Foreskin melanocyte (primary cell): ENCODE measurements at places on chromosomes 4 and X.

DNA sequence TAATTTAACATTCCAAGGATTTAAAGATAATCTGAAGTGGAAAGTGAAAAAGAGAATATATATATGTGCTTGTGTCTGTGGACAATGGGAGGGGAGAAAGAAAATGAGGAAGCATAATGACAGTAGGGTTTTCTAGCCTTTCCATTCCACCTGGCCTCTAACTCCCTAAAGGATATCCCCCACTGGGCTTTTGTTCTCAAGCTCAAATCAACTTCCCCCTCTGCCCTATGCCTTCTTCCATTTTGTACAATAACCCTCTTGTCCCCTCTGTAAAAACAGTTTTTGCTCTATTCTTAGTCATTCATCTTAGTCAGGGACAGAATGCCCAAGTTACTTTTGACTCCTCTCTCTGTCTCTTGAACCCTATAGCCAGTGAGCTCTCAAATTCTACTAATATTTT, 23.6 kb downstream of the ANTXR2 start:
- no peak for DNase-seq

- DNase-seq = no peak
Observed at GRCh38 chr4:57504139-57504538, 394.0 kb upstream of the IGFBP7 start.

DNA sequence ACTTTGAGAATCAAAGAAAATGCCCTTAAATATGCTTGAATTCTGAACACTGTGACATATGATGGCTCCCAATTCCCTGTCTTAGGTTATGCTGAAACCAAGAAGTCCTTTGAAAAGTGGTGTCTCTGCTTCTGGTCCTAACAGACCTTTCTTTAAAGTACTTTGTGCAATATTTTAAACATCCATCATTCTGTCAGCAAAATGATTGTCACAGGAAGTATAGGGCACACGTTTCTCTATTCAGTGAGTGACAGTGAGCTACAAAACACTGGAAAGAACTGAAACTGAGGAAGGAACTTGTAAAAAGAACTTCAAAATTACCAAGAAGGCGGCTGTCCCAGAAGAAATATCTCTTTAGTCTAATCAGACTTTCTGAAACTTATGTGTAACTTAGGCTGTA, 12.2 kb upstream of the NUP54 start:
- no peak for DNase-seq

DNA sequence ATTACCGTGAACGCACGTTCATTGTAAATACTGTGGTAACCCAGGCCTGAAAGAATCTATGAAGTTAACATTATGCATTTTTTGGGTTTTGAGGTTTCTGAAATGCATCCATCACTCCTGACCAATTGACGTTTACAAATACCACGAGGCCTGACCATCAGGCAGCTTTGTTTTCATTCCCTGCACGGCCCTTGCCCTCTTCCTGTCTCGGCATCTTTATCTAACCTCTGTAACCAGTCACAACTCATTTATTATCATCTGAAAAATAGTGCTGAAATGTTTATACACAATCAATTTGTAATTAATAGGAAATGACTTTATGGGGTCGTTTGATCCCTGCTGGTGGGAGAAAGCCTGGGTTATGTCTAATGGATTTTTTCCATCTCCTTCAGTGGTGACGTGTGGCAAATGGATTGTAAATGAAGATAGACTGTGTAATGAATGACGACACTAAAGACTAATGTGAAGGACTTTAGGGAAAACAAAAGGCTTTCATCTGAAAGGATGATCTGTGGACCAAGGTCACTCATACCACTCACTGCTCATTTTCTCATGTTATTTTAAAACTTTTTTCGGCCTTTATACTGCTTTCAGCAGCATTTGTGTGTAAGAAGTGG, 102.7 kb upstream of the SORBS2 start:
- peak; percentile 55 for DNase-seq

DNA sequence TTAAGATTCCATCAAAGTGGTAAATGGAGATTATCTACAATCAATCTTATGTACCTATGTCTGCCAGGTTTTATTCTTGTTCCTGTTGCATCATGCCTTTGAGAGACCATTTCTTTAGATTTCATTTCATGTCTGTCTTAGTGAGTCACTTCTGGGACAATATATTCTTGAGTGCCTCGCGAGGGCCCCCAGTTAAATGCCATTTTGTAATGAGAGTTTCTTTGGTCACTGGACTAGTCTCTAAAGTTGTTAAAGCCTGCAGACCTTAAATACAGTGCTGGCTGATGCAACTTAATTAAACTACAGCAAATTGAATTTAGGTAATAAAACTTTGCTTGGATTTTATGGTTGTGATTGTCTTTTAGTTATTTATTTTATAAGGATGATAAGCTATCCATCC, 87.2 kb upstream of the PITX2 start:
- DNase-seq = no peak

DNA sequence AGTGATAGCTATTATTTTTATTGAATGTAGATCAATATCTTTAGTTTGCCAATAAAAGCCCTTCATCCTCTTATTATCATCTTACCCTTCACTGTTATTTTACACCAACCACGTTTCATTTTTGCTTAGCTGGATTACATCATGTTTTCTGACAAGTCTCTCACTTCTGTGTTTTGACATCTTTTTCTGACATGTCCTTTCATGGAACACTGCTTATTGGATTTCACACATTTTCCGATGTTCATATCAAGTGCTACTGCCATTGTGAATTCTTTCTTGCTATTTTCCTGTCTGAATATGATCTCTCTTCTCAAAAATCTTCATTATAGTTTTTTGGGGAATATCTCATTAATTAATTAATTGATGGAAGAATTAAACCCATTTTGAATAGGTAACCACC, 48.5 kb upstream of the AGA start:
- DNase-seq = no peak

DNA sequence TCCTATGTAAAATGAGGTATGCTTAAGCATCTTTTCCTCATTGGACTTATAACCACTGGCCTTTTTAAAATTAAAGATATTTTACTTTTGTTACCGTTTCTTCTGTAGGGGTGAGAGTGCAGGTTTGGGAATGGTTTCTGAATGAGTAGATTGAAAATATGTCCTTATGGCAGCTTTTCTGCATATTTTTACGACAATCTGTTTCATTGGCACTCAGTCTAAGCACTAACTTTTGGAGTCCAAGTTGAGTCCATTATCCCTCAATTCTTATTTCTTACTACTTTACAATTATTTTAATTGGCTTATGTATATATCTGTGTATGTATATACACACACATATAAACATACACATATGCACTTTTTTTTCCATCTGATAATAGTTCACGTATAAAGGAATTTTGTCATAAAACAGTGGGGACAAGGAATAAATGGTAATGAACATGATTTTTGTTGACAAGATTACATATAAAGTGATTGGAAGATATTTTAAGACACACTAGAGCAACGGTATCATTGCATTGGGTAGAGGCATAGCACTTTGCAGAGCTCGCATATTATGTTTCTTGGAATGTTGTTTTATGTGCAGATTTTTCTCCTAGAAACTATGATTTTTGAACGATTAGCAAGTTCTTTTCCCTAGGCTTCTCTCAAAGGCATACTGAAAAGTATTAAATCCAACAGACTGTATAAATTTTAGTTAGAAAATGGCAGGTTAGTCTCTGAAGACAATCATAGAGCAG, 133.0 kb downstream of the FAT4 start:
- DNase-seq = no peak

DNA sequence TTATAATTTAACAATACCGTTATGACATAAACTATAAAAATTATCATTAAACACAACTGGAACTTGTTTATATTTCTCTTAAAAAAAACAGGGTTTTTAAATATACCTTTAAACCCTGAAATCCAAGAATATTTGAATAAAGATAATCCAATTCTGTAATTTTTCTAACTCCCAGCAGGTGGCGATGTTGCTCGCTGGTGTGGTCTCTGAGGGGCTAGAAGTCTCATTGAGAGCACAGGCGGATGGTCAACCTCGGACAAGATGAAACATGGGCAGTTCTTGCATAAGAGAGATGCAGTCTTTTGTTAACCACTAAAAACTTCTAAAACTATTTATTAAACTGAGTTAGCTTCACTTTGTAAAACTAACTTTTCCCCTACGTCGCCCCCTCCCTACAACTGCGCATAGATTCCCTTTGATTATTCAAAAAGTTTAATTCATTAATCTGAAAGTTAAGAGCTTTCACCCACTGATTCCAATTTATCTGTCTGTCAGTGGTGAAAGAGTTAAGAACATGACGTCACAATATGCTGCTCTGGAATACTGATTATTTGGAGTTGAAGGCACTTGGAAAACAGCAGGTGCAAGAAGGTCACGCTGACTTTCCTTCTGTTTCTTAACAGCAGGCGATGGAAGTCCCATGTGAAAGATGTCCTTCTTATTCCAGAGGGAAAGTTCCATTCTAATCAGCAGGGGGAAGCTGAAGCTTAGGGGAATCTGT, 29.5 kb downstream of the DMP1 start:
- peak; percentile 39 for DNase-seq

DNA sequence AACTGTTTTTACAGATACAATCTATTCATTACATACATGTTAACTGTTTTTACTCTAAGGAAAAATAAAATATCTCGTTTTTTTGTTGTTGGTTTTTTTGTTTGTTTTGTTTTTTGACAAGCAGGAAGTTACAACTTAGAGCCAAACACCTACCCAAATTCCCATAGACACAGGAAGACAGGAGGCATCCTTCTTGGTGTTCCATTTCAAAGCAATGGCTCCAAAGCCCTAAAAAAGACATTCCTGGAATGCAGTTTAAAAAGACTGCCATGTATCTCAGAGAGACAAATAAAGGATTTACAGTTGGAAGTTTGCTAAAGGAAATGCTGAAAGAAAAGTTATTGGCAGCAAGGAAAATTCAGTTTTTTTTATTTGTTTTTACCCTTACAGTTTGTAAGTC, 16.7 kb downstream of the ETFDH start:
- DNase-seq = no peak

DNA sequence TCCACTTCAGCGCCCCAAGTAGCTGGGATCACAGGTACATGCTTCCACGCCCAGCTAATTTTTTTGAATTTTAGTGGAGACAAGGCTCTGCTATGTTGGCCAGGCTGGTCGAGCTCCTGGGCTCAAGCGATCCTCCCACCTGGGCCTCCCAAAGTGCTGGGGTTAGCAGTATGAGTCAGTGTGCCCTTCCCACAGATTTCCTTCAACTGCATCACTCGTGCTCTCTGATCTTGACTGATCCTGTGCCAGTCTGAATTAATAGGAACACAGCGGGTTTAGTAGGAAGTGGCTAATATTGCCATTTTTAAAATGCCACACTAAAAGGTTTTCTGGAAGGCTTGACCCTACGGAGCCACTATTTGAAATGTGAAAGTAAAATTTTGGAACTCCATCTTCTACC, 4.3 kb upstream of the SHROOM2 start:
- DNase-seq = no peak

DNA sequence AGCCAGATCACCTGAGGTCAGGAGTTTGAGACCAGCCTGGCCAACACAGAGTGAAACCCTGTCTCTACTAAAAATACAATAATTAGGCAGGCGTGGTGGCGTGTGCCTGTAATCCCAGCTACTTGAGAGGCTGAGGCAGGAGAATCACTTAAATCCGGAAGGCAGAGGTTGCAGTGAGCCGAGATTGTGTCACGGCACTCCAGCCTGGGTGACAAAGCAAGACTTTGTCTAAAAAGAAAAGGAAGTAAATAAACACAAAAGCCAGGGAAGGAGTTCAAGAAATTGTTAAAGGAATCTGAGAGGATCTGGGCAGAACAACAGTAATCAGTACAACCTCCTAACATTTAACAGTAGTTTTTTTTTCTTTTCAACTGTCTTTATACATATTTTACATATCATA, 48.7 kb upstream of the ARHGEF6 start:
- no peak for DNase-seq

DNA sequence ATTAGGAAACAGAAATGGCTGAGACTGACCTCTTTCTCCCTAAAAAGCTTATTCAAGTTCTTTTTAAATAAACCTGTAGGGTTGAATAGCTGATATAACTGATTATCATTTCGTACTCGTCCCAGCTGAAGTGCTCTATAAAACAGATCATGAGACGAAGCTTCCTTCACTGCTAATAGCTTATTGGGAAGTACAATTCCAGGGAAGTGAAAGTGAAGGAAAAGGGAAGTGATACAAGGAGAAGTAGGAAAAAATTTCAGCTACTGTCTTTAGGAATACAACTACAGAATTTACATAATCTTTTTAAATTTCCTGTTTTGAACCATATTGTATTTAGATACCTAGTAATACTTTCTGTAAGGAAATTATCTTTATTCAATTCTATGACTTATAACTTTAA, 103.0 kb downstream of the SNCA start:
- no peak for DNase-seq

GRCh38 chrX:106177106-106177981, 9.2 kb downstream of the PWWP3B start:
- DNase-seq = no peak

DNA sequence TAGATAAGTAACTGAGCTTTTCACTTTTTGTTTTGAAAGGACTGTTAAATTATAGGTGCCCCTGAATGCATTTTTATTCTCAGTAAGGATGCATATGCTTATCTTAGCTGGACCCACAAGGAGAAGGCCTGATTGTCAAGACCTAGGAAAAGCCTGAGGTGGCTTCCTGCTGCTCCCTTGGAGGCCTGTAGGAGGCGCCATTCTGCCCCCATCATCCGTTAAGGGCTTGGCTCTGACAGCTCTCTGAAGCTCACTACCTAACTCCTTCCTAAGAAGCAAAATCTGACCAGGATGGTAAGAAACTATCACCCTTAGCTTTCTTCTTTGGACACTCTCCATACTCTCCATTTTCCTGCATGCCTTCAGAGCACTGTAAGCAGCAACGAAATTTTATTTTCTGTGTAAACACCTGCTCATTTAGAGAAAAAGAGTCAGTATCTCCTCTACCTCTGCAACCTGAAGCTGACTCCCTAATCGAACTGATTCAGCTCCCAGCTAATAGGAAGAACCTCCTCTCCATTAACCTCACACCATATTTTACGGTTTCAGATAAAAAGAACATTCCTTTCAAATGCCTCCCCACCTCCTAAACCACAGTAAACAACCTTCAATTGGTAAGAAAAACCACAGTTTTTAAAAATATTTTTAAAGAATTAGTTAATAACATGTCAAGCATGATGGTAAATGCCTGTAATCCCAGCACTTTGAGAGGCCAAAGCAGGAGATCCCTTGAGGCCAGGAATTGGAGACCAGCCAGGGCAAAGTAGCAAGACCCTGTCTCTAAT, 73.4 kb upstream of the EDNRA start:
- DNase-seq = no peak

DNA sequence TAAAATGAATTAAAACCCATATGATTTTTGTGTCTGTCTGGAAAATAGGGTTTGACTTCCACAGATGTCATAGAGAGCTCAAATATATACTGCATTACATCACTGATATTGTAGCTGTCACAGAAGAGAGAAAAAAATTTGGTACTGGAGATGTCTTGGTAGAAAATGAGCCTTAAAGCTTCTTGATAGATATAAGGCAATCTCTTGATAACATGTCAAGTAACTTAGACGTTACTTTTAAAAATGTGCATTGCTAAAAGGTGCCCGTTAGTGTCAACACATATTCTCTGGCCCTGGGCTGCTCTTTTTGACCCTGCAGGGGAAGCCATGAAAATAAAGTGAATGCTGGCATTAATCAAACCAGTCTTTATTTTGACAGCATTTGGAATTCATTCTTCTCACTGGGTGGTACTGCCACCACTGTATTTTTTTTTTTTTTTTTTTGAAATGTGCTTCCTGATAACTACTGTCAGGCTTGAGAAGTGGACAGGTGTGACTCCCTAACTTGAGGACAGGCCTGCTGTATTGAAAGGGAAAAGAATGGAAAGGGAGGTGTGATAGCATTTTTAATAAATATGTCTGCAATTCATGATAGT, 53.0 kb upstream of the RAPGEF2 start:
- DNase-seq = no peak

GRCh38 chr4:17763416-17763815, 18.0 kb downstream of the FAM184B start:
- peak; percentile 83 for DNase-seq

GRCh38 chr4:1582227-1582626, 101.9 kb downstream of the FAM53A start:
- DNase-seq = no peak
